Body of pancreas (tissue), 4 donors: ENCODE measurements at places on chromosomes 7 and 10. TPM values are rescaled to one million over a fixed set of nuclear protein-coding genes. Genes with fewer than 3 reads are reported as not detected.
A peak's percentile ranks its signal among the peaks of the same experiment; 100 is the strongest.

DNA sequence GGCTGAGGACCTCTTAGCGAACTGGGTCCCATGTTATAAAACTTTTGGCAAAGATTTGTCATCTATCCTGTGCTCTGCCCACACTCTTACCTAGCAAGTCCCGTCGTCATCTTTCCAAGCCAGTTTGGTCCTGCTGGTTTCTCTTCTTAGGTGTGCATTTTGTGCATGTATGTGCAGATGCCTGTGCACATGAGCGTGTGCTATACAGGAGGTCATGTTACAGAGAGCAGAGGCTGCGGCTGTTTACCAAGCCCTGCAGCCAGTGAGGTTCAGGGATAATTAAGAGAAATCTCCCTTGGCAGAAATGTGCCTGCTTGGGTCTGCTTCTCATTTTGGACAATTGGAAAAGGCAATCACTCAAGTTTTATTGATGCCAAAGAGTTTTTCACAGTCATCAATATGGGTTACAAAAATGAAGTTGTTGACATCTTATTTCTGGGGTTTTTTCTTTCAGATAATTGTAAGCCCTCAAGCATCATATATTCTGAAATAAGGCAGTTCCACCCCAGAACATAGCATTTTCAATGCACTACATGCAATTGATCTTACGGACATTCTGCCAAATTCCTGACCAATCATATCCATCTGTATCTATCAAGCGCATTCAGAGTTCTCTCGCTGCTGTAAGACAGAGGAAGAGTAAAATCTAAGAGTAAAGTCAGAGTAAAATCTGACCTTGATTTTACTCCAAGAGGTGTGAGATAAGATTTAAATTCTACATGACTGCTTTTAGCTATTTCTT is 361.4 kb upstream of the ZNF32 start:
- DNase-seq, result no peak

DNA sequence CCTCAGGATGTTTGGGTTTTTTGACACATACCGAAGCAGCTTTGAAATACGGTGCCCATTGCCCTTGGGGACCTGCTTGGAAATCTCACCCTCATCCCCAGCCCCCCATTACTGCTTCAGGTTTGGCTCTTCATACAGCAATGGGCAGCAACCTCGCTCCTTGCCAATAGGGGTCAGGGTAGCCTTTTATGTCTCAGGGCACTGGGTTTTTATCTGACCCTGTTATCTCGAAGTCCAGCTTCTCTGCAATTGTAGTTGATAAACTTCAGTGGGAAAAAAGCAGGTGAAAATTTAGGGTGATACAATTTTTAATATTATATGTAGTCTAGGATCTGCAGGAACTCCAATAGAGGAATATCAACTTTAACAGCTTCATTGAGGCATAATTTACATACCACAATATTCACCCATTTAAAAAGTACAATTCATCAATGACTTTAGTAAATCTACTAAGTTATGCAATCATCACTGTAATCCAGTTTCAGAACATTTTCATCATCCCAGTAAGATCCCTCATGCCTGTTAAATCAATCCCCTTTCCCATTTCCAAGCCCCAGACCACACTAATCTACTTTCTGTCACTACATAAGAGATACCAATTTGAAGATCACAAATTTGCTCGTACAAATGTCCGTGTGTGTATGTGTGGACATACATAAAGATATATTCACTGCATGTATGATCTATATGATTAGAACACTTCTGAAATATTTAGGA is 386.2 kb downstream of the KCNMA1 start:
- DNase-seq, result peak; percentile 67

DNA sequence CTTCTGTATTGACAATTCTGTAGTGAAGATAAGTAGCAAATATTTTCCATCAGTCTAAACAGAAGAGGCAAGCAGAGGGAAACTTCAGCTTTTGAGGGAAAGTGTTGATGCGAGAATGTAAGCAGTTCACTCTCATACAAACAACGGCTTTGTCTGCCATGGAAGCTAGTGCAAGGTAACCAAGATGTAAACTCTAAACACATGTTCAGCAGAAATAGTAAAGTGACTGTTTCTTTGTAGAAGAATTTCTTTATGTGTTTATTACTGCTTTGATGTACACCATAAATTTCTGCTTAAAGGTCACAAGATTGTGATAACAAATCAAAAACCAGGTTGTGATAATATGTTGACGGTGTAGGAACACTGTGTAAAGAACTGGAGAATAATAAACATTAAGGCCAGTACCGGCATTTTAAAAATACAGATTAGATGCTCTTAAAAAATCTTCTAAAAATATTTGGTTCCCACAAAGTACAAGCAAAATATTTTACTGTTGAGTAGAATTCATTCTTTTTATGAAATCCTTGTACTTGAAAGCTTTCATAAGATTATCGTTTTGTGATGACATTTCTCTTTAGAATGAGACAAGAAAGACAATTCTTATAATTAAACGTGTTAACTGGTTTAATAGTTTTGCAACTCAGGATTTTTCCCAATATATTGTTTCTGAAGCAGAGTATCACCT is 34.2 kb downstream of the SEMA3C start:
- DNase-seq, result no peak

DNA sequence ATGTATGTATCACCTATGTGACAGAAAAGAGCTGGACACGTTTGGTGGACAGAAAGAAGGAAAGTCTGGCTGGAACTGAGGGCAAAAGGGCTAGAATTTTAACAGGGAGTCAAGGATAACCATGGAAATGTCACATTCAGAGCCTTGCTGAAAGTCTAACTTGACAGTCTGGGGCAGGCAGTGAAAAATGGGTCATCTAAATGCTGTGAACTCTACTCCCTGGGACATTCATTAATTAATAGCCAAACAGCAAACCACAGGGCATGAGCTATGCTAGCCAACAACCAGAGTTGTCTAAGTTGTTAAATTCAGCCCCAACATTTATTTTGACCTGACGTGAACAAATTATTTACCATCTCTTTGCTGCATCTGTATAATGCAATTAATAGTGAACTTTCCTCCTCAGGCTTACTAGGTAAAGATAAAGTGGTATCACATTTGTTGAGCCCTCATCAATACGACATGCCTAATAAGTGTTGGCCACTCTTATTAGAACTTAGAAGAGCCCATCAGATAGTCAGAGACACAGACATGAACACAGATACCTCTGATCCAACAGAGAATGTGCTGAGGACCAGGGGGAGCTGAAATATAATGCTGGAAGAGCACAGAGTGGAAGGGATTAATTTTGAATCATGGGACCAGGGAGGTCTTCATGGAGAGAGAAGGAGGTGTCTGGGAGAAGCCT is 109.9 kb downstream of the SORCS1 start:
- DNase-seq, result peak; percentile 8

- peak; percentile 61 for DNase-seq
Observed at GRCh38 chr7:77696643-77697534, 630 bp downstream of the RSBN1L start.

DNA sequence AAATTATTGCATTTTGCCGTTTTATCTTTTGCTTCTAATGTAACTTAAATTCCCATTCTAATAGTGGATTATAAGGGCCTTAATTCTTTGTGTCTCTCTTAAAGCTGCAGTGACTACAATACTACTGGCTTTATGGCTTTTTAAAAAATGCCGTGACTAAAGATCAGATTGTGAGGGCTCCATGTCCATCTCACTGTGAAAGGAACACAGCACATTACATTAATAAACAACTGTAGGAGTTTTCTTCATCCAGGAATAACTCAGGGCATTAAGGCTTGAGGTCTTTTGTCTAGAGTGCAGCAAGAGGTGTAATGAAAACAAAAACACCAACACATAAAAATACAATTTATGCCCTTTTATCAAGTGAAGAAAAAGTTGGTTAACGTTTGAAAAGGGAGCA is 205.3 kb downstream of the SKAP2 start:
- no peak for DNase-seq

DNA sequence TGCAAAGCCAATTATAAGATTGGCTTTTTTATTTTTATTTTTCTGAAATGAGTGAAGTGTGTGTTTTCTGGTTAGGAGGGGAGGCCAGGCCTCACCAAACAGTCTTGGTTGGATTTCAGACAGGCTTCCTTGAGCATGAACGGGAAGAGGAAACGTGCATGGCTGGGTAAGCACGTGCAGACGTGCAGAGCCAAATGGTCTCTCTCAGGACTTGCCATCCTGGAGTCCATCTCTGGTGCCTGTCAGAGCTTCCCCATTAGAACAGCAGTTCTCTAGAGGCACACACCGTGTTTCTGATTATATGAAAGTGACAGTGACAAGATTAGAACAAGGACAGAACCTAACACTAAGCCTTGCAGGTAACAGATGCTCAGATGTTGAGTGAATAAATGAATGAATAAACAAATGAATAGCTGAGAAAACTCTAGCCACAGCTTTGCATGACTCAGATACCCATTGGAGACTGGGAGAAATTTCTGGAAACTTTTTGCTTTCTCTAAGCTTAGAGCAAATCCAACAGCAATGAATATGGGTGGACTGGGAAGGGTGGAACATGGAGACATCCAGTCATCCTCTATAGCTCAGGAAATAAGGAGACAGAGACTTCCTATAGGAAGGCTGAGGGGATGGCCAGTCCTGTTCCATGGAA is 11.8 kb upstream of the CALD1 start:
- no peak for DNase-seq

- DNase-seq, result no peak
Observed at GRCh38 chr7:10238641-10239040, 735.0 kb upstream of the PHF14 start.

DNA sequence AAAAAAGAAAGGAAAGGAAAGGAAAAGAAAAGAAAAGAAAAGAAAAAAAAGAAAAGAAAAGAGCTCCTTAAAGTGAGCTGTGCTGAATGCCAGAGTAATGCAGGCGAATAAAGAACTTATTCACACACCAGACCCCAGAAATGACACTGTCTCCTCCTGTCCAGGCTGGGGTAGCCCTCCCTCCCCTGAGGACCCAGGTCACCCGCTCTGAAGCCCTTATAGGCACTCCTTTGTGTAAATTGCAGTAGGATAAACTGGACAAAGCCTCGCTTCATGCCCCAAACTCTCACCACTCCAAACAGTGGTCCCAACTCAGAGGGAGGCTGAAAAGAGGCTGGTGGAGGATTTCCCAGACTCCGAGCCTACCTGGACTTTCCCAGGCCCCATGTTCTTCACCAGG is 46.3 kb downstream of the PKD1L1 start:
- no peak for DNase-seq

DNA sequence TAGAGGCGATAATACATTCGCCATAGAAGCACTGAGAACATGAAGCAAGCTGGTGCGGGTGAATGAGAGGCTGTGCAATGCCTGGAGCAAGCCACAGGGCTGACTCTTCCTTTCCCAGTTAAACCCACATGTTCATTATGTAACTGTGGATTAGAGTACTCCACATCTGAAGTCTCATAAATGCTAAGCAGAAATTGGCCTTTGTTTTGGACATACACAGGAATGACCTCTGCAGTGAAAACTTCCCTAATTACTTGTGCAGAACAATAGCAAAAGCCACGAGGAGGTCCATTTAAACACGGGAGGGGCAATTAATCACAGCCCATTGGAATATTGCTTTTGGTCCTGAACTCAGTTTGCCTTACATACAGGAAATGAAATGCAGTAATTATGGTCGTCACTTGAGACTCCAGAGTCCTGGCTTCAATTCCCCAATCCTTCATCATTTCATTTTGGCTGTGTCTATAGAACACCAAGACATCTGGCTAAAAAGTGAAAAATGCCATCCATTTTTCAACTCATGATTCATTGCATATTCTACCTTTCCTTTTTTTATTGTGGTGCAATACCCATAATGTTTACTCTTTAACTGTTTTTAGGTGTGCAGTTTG is 78.7 kb upstream of the CXCL12 start:
- DNase-seq, result no peak

DNA sequence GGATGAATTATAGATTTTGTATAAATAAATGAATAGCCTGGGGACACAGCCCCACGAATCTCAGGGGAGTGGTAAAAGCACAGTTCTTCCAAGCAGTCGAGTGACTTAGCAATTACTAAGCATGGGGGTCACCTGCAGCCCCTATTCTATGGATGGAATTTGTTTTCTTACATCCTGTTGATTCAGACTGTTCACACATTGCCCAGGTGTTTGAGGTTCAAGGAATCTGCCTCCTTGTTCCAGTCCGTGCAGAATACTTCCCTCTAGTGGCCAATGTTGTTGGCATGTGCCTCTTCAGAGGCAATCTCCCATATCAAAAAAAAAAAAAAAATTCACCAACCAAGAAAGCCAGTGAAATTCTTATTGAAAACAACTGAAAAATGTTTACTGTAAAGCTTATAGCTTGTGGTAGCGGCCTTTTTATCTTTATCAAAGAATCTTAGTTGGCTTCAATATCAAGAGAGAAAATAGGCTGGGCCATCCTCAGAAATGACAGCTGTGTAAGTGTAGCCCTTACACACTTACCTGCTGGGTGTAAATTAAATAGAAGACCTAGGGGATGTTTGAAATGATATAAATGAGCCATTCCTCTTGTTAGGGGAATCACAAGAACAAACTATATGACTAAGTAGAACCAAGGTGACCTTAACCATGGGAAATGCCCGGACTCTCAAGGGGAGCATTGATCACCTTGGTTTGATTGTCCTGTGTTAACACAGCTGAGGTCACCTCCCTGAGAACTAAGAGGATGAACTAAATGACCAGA is 7.8 kb downstream of the LIPM start:
- peak; percentile 51 for DNase-seq

- DNase-seq, result no peak
Observed at GRCh38 chr7:21128062-21128817, 299.6 kb upstream of the SP4 start.

DNA sequence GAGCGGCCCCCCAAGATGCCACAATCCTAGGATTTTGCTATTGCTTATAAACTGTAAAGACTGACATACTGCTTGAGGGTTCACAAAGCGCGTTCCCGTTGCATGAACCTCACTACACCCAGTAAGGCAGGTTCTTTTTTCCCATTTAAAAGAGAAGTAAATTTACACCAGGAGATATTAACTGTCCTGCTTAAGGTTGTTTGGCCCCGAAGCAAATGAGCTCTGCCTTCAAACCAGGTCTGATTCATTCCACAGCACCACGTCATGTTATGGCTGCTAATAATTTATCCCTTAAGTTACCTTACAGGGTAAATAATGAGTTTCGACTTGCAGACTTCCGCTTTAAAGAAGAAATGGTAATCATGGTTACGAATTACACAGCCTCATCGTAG is 559 bp upstream of the FKBP14 start:
- peak; percentile 59 for DNase-seq

CYP2W1 gene
- total RNA-seq, result not detected

ZNF783 gene
- total RNA-seq, result 12.5 TPM

ASIC3 gene
- 0.78 TPM for total RNA-seq

ODAD2 gene
- total RNA-seq, result 0.66 TPM

DPCD gene
- total RNA-seq, result 9.2 TPM

HTR5A gene
- not detected for total RNA-seq
